Bone marrow (tissue), 2 donors: ENCODE measurements at places on chromosomes 4 and X.

DNA sequence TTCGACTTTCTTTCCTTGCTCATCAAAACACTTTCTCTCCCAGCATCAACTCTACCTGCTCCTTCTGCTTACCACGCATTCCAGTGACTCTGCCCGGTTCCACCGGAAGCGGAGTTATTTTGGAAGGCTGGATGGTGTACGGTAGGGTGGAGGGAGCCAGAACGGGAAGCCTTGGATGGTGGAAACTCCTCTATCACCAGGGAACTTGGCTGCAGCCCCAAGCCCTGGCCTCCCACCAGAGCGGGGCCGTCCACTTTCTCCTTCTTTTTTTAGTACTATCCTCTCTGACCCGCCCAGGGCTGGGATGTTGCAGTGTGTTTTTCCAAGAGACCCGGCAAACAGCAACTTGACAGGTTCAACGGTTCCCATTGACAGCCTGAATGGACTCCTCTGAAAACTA lies 27.6 kb downstream of the ADGRG2 start:
- DNase-seq = no peak

- no peak for DNase-seq
These were observed 246.3 kb upstream of the ADGRL3 start for GRCh38 chr4:60953826-60954225.

DNA sequence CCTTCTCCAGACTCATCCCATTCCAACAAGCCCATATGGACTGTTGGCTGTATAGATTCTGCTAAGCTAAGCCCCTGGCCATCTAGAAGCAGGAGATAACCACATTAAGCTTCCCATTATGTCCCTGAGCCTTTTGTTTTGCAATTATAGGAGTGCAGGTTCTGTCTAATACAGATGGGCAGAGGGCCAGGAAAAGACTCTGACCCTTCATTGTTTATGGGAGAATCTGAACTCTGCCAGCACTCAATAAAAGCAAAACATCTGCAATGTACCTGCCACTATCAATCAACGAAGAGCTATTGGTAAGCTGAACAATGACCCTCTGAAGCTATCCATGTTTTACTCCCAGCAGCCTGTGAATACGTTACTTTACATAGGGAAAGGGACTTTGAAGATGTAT lies 207.3 kb upstream of the CLNK start:
- no peak for DNase-seq

DNA sequence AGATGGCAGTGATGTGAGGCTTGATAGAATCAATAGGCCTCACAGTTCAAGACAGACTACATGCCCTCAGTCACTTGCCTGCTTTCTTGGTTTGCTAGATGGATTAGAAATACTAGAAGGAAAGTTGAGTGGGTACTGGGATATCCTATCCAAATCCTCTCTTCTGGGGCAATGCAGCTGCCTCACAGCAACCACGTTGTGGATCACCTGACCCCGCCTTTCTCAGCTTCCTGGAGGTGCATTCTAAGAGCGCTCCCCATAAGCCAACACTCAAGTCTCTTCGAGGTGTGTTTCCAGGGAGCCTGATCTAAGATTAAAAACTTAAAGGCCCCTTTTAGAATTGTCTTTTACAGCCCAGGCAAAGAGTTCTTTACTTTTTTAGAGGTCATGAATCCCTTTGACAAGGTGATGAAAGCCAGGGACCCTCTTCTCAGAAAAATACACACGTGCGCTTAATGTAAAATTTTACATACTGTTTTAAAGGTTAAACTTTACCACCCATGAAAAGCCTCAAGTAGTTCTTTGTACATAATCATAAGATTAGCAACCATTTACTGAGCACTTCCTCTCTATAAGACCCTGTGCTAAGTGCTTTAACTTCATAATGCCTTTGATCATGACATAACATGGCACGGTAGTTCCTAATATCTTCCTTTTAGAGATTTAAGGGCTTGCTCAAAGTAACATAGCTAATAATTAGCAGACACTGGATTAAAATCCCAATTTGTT lies 840 bp upstream of the RPL34 start:
- DNase-seq = no peak

DNA sequence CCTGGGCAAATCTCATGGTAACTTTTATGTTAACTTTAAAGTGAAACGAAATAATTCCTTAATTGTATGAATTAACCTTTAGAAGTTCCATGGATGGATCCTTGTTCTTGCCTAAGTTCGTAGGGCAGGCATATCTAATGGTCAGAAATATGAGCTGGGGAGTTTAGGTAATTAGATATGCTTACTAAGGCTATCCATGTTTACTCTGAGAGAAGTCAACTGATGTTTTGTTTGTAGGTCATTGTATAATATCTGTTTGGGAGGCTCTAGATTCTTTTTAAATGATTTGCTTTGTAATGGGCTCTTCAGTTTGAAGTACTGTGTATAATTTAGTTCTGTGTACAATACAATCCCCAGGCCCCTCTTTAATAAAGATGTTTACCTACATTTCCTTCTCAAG lies 117.0 kb downstream of the DCK start:
- no peak for DNase-seq

DNA sequence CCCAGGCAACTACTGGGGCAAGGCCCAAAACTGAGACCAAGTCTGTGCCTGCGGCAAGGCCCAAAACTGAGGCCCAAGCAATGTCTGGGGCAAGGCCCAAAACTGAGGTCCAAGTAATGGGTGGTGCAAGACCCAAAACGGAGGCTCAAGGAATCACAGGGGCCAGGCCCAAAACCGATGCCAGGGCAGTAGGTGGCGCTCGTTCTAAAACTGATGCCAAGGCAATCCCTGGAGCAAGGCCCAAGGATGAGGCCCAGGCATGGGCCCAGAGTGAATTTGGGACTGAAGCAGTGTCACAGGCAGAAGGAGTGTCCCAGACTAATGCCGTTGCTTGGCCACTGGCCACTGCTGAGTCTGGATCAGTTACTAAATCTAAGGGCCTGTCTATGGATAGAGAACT lies 2.7 kb downstream of the GPRASP2 start:
- no peak for DNase-seq

- no peak for DNase-seq
These were observed 208.5 kb upstream of the FAT1 start for GRCh38 chr4:186932196-186932595.

DNA sequence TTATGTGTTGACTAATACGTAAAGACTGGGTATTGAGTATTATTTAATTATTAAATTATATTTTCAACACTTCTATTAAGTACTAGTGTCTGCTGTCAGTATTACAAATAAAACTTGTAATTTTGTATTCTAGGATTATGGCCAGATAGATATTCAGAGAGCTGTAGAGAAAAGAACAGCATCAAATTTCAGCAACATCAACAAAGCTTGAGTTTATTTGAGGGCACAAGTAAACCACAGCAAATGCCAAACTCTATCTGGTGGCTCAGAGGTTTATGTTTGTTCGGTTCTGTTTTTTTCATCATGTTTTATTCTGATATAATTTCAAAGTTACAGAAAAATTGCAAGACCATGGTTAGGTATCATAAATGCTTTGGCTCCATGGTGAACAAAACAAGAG lies 1530.5 kb downstream of the PCDH18 start:
- DNase-seq = no peak

DNA sequence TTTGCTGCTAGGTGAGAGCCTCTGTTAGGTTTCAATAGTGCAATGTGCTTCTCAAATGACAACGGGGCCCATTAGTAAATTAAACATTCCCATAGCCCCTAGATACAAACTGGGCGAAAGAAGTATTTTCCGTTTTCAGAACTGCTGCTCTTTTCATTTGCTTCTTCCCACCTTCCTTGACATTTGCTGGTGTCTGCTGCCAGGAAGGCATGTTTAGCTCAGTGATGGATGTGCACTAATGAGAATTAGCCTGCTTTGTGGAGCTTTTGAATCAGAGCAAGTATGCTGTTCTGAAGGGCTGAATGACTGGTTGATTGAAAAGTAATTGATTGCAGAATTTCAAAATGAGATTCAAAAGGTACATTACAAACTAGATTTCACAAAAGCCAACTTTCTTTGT lies 57.0 kb downstream of the SHROOM3 start:
- no peak for DNase-seq

- DNase-seq = no peak
These were observed 261.7 kb upstream of the FAM241A start for GRCh38 chr4:111883557-111883999.

- DNase-seq = no peak
These were observed 69.2 kb downstream of the SYNPO2 start for GRCh38 chr4:118957722-118958445.

DNA sequence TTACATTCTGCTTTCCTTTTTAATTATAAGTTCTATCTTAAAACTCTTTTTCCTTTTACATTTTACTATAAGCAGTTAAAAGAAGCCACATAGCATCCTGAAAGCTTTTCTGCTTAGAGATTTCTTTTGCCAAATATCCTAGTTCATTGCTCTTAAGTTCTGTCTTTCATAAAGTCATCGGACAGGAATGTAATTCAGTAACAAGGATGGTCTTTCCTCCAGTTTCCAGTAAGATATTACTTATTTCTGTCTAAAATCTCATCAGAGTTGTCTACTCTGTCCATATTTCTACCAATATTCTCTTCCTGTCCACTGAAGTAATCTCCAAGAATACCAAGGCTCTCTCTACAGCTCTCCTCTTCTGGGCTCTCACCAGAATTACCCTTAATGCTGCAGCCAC lies 37.5 kb upstream of the ADH1C start:
- no peak for DNase-seq

DNA sequence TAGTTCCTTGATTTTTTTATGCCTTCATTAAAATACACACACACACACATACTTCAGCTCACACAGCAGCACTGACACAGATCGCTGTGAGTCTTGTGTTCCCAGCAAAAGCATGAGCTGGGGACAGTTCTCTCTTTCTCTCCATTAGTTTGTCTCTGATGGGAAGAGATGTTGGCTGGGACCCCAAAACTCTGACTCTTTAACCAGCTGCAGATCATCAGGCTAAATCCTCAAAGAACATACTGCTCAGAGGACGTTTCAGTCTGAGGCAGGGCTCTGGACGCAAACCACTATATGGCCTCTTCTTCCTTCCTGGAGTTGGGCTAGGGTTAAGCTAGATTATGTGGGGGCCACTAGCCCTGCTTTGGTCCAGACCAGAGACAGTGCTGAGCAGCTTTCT lies 109.6 kb downstream of the NHSL2 start:
- no peak for DNase-seq

DNA sequence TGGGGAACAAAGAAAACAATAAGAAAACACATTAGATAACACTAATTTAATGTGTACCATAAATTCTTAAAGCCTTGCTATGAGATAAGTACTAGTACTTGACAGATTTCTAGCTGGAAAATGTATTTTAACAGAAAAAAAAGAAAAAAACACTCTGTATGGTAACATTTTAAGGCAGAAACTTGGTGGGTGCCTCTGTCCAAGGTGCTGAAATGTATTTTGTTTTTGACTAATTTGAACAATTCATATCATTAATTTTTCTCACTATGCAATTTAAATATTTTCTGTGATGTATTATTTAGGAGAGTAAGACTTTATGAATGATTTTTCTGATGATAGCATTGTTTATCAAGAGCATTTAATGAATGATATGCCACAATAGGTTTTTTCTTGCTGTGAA lies 107.5 kb downstream of the GABRG1 start:
- no peak for DNase-seq

DNA sequence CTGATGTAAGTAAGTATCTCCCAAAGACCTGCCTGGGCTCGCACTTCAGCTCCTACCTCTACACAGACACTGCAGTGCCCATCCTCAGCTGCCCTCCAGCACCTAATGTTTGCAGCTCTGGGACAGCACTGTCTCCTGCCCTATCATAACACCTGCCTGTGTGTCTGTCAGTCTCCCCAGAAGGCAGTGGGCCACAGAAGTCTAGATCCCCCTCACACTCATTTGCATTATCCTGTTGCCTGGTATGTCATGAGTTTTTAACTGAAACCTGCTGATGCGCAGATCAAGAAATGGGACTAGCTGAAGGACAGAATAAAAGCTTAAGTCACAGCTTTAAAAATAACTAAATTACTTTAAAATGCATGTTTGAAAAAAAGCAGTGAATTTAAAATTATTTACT lies 43.0 kb downstream of the LRP2BP start:
- DNase-seq = no peak

GRCh38 chr4:88761861-88762523 lies 64.4 kb upstream of the NAP1L5 start:
- DNase-seq = no peak

DNA sequence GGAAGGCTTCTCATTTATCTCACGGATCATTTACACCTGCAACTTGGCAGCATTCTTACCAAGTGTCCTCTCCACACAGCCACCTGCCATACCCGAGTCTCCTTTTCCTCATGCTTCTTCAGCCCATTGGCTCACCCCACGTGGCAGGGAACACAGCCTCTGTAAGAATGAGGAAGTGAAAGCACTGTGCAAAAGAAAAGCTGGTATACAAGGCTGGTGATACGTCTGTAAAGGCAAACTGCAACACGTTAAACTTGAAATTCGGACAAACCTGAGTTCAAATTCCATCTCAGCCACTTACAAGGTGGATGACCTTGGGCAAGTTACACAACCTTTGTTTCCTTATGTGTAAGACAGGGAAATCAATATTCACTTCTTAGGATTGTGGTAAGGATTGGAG lies 164.0 kb upstream of the RASGEF1B start:
- peak; percentile 53 for DNase-seq

DNA sequence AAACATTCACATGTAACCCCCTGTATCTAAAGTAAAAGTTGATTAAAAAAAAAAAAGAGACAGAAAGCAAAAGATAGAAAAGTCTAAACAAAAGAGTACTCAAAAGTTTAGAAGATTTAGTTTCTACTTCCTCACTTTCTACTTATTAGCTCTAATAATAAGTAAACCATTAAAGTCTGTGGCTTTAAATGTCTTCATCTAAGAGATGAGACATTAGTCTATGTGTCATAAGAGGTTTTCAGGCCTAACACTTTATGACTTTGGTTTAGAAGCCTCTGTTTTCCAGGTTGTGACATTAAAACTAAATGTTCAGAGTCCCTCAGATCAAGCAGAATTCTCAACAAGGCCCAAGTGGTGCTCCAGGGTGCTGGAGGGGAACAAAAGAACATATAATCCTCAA lies 42.2 kb upstream of the GUCY1A1 start:
- DNase-seq = no peak

- no peak for DNase-seq
These were observed 23.7 kb upstream of the NUDT6 start for GRCh38 chr4:122946142-122946541.

DNA sequence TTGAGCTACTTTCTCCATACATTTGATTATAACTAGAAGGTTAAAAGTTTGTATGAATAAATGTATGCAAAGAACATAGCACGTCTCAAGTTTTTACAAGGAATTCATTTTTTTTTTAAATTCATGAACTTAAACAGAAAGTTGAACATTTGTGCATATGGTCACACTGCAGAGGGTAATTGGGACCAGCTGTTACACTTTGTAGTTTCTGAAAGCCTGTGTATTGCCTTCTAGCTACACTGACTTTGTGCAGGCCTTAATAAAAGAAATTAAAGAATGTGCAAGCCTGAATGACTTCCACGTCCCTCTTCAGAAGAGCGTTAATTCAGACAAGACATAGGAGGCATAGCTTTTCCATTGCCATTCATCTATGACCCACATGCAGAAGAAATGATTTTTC lies 153.1 kb upstream of the PCDH18 start:
- no peak for DNase-seq
